IPS DF 6.9 (cell line): ENCODE measurements at places on chromosomes 11 and 22.

GRCh38 chr11:107457205-107457557 is 444 bp downstream of the CWF19L2 start:
- no peak for DNase-seq

DNA sequence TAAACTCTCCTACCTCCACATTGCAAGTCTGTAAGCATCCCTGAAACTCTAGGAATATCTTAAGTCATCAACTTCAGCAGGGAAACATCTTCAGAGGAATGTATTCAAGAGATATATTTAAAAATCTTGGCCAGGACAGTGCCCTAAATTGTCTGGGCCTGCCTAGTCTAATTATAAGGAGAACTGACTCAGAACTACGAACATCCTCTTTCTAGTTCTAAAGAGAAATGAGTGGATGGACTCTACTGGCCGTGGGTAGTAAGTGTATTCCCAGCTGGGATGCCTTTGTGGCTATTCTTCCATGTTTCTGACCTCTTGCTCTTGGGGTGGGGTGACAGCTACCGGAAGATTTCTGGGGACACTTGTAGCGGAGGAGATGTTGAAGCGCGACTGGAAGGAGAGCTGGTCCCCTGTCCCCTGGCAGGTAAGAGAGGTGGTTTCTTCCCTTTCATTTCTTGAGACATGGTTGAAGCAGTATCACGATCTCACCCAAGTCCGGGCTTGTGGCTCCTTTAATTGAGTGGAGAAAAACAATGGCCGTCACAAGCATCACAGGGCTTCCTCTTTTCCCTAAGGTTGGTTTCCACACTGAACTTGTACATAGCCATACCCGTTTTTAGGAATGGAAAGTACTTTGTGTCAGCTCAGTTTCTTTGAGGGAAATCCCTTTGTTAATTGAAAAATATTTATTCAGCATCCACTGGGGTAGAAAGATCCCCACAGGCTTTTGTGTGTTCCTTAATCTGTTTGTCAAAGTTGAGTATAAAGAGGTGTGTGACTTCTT is 97.7 kb upstream of the SORL1-AS1 start:
- DNase-seq: no peak

- no peak for DNase-seq
Measured at GRCh38 chr11:130711193-130711592, 205.1 kb downstream of the SNX19 start.

DNA sequence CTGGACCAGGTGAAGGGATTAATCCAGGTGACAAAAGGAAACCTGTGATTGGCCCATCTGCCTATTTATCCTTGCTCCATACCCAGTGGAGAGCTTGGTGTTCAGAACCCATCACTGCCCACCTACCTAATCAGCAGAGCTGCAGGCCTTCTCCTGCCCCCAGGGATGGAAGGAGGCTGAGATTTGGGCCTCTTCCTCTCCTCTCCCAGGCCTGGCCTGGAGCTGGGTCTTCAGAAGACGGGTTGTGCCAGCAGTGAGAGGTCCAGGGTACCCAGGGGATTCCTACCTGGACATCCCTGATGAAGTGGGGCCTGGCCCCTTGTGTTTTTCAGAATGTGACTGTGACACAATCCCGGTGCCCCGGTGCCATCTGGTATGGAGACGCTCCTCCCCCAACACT is 80.3 kb upstream of the MYOD1 start:
- no peak for DNase-seq

GRCh38 chr11:117221775-117222517 is 9.9 kb downstream of the PCSK7 start:
- no peak for DNase-seq

DNA sequence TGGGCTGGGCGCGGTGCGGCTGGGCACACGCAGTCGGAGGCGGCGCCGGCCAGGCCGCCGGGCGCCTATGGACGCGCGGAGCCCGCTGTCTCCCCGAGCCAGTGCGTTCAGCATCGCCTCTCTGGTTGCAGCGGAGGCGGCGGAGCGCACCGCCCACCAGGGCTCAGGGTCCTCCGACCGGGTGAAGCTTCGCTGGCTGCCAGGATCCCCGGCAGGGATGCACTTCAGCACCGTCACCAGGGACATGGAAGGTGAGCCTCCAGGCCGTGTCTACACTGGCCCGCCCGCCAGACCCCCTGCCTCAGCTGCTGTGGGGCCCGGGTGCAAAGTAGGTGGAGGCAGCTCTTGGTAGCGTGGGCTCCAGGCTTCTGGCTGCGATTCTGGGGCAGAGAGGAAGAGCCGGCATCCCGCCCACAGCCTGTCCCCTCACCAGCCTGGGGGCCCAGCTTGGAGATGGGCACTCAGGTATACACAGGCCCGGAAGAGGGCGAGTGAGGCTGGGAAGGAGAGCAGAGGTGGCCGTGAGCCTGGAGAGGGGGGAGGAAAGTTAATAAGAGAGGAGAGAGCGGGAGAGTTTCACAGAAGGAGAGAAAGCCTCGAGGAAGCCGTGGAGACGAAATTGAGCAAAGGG is 1.0 kb upstream of the TBX1 start:
- no peak for DNase-seq

DNA sequence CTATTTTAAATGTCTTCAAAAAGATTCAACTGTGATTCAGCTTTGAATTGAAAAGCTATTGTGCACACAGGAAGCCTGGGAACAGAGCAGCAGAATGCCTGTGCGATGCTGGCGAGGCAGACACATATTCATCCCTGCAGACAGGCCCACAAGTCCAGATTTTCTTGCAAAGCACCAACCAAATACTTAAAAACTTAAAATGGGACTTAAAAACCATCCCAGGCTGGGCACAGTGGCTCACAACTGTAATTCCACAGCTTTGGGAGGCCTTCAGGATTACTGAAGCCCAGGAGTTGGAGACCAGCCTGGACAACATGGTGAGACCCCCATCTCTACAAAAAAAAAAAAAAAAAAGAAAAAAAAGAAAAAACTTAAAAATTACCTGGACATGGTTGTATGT is 122.6 kb upstream of the SERPIND1 start:
- DNase-seq: no peak
